ENCODE measurements at places on chromosomes 5 and 9. TPM values are rescaled to one million over a fixed set of nuclear protein-coding genes. Genes with fewer than 3 reads are reported as not detected.

GDF9 gene
- polyA plus RNA-seq: 0.22 TPM

GAPT gene
- polyA plus RNA-seq: not detected

IER5L gene
- polyA plus RNA-seq: 0.65 TPM

PCDHGA4 gene
- polyA plus RNA-seq: 1.7 TPM

RPL35 gene
- 2,448 TPM for polyA plus RNA-seq

DNA sequence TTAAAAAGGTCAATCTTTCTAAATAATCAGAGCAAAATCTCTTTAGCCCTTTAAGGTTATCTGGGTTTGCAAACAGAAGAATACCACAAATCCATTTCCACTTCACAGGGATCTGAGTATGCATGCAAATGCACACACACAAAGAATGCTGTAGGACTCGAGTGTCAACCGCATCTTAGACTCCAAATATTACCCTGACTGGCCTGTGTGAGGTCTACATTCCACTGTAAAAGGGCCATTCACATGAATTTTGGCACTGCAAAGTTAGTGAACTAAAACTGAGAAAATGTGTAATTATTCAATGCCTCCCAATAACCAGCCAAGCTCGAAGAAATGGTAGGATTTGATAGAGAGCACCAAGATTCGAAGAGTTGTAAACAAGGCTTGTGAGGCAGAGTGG is 199.9 kb downstream of the AGTPBP1 start:
- DNase-seq: no peak
- H3K36me3 ChIP-seq: no peaks in the 10 kb centered on the region
- no peak overlapping the region for H3K4me3 ChIP-seq

DNA sequence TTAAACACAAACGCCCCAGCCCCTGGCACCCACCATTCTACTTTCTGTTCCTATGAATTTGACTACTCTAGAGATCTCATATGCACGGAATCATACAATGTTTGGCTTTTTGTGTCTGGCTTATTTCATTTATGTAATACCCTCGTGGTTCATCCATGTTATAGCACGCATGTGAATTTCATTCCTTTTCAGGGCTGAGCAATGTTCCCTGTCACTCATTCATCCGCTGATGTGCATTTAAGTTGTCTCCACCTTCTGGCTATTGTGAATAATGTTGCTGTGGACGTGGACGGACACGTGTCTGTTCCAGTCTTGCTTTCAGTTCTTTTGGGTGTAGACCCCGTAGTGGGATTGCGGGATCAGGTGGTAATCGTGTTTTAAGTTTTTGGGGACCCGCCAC is 79.9 kb upstream of the BARHL1 start:
- H3K4me1 ChIP-seq: 0 out of 2 replicates have a peak, but pooled peaks cover 9% of the 10 kb centered on the region
- no peak overlapping the region for H3K4me3 ChIP-seq
- no peaks in the 10 kb centered on the region for H3K27me3 ChIP-seq
- no peaks in the 10 kb centered on the region for H3K36me3 ChIP-seq
- H3K27ac ChIP-seq: no peak overlapping the region
- no peak for DNase-seq

- no peak overlapping the region for H3K4me3 ChIP-seq
- peaks cover 3% of the 10 kb centered on the region for H3K4me1 ChIP-seq
- H3K27me3 ChIP-seq: no peaks in the 10 kb centered on the region
Observed at GRCh38 chr5:110361471-110361870, 365.0 kb downstream of the TMEM232 start.

DNA sequence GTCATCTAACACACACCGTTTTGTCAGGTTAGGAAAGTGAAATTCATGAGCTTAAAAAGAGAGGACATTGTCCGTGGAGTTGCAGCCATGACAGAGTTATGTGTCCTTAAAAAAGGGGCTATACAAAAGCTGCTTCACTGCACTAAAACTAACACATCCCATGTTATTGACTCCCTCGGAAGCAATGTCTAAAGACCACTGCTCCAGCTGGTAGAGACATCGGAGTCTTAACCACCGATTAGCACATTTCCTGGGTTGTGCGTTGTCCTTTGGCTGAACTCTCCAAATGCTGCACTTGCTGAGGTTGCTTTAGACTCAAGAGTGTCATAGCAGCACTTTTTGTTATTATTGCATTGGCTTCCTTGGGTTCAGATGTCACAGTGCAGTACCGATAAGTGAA is 128.3 kb upstream of the C9orf72 start:
- no peak for DNase-seq
- no peaks in the 10 kb centered on the region for H3K36me3 ChIP-seq
- H3K27me3 ChIP-seq: peaks cover 1% of the 10 kb centered on the region
- no peaks in the 10 kb centered on the region for H3K4me1 ChIP-seq
- no peak overlapping the region for H3K4me3 ChIP-seq
- H3K27ac ChIP-seq: no peak overlapping the region

DNA sequence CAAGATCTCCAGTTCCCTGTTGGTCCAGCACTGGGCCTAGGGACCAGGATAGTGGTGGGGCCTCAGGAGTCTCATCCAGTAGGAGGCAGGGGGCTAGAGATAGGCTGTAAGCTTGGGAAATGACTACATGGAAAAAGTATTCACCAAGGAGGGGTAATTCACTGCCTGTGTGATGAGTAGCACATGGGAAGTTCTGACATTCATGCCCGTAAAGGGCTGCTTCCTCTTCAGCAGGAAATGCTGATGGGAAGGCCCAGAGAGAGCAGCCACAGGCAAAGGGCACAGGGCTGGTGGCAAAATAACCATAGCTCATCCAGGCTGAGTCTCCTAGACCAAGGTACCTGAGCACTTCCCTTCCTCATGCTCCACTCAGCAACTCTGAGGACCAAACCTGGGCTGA is 23.1 kb upstream of the FRRS1L start:
- H3K36me3 ChIP-seq: no peaks in the 10 kb centered on the region
- DNase-seq: no peak
- no peaks in the 10 kb centered on the region for H3K4me1 ChIP-seq
- H3K27me3 ChIP-seq: no peaks in the 10 kb centered on the region
- H3K27ac ChIP-seq: no peak overlapping the region
- no peak overlapping the region for H3K4me3 ChIP-seq

DNA sequence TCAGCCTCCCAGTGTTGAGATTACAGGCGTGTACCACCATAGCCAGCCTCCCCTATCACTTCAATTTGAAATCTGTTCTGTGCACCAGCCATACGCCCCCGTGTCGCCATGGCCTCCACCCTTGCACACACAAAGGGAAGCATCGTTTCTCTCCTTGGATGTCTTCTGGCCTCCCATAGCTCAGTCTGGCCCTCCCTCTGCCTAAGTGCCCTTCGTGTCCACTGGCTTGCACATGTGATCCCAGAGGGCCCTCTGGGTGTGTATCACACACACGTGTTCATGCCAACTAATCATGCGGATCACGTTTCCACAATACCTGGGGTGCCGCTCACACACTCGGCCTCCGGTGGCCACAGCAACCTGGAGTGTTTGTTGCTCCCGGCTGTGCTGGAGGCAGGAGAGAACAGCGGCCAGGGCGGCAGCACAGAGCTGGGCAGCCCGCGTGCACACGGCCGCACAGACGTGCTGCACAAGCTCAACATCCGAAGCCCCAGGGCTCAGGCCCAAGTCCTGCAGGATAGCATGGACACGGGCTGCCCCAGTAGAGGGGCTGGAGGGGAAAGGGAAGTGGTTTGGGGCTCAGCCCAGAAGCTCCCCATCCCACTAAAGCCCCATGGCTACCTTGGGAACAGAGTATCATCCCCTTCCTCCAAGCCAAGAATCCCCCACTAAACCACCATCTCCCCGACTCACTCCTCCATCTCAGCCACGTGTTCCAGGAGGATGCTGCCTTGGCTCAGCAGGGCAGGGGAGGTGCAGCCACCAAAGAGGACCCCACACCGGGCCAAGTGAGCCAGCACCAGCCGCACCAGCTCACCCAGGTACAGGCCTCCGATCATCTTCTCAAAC is 10.9 kb downstream of the HK3 start:
- H3K27ac ChIP-seq: no peak overlapping the region
- H3K36me3 ChIP-seq: no peaks in the 10 kb centered on the region
- no peaks in the 10 kb centered on the region for H3K4me1 ChIP-seq
- no peak for DNase-seq
- H3K4me3 ChIP-seq: no peak overlapping the region

GRCh38 chr9:112332674-112332976 is 794 bp downstream of the PTBP3 start:
- no peaks in the 10 kb centered on the region for H3K27me3 ChIP-seq
- H3K36me3 ChIP-seq: no peaks in the 10 kb centered on the region
- H3K4me3 ChIP-seq: peak overlapping the region; percentile 79
- no peak for DNase-seq
- H3K4me1 ChIP-seq: no peaks in the 10 kb centered on the region
- peak overlapping the region; percentile 83 for H3K27ac ChIP-seq

GRCh38 chr5:120457839-120458507 is 6.1 kb upstream of the PRR16 start:
- no peak overlapping the region for H3K27ac ChIP-seq
- no peak overlapping the region for H3K4me3 ChIP-seq
- no peaks in the 10 kb centered on the region for H3K36me3 ChIP-seq
- peak; percentile 82 for DNase-seq
- H3K4me1 ChIP-seq: no peaks in the 10 kb centered on the region

GRCh38 chr5:82850393-82850792 is 226.8 kb downstream of the TMEM167A start:
- DNase-seq: no peak
- no peaks in the 10 kb centered on the region for H3K36me3 ChIP-seq
- no peaks in the 10 kb centered on the region for H3K4me1 ChIP-seq
- H3K4me3 ChIP-seq: no peak overlapping the region
- H3K27me3 ChIP-seq: no peaks in the 10 kb centered on the region

DNA sequence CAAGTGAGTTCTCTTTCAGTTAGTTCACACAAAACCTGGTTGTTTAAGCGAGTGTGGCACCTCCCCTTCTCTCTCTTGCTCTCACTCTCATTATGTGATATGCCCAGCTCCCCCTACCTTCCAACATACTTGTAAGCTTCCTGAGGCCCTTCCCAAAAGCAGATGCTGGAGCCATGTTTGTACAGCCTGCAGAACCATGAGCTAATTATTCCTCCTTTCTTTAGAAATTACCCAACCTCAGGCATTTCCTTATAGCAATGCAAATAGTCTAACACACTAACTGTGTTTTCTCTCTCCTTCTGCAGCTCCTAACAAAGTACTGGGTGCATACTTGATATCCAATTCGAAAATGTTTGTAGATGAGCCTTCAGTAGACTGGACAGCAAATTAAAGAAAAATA is 62.7 kb downstream of the TRIM32 start:
- H3K27ac ChIP-seq: no peak overlapping the region
- H3K4me3 ChIP-seq: no peak overlapping the region
- no peak for DNase-seq

GRCh38 chr5:102670224-102670836 is 84.8 kb upstream of the PAM start:
- H3K36me3 ChIP-seq: no peaks in the 10 kb centered on the region
- DNase-seq: peak; percentile 1
- H3K27ac ChIP-seq: no peak overlapping the region
- peaks cover 6% of the 10 kb centered on the region for H3K4me1 ChIP-seq
- no peak overlapping the region for H3K4me3 ChIP-seq
- no peaks in the 10 kb centered on the region for H3K27me3 ChIP-seq

DNA sequence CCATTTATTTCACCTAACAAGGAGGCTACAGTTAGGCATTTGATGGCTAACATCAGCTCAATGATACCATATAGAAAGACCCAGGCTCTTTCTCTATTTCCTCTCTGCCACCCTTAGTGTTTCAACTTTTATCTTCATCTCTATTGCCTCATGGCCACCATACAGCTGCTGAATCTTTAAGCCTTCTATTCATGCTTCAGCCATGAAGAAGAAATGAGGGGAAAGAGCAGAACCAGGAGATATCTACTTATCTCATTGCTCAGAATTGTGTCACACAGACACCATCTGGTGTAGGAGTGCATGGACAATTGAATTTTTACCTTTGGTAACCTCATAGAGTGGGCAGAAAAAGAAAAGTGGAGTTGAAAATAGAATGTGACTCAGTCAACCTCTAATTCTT is 6.7 kb downstream of the GAPT start:
- H3K4me1 ChIP-seq: no peaks in the 10 kb centered on the region
- H3K4me3 ChIP-seq: no peak overlapping the region

DNA sequence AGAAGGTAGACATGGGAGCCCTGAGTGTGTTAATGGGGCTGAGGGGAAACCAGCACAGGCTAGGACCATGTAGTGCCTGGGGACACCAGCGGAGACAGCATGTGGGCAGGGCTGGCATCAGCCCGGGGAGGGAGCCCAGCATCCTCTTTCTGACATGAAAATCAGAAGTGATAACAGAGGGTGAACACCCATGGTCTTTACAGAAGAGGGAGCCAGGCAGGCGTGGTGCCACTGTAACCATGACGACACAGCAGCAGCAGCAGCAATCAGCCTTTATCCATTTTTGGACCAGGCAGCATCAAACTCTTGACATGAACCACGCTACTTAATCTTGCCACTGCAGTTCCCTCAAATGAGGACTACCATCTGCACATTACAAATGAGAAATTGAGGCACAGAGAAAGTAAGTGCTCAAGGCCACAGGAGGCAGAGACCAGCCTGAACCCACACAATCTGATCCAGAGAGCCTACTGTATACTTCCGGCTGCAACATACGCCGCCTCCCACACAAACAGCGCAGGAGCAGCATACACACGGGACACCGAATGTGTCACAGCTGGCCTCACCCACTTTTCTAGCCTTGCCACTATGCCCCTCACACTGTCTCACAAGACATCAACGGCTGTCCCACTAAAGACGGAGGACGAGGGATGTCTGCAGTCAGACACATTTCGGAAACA is 23.8 kb downstream of the CAMSAP1 start:
- no peak for DNase-seq
- peaks cover 10% of the 10 kb centered on the region for H3K4me1 ChIP-seq
- no peaks in the 10 kb centered on the region for H3K27me3 ChIP-seq

DNA sequence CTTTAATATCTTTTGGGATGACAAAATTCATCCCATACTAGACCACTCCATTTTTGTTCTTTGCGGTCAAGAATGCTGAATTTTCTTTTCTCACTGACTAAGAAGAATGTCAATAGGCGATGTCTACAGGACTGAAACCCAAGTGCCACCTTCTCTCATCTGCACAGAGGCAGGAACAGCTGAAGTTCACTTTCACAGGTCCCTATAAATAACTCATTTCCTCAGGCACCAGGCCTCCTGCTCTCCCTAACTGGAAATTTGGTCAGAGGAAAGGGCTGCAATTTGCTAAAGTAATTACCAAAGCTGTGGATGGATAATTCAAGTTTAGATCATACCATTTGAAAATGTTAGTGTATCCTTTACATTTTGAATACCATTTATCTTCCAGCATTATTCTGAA is 142.9 kb downstream of the DIRAS2 start:
- no peak overlapping the region for H3K4me3 ChIP-seq
- DNase-seq: no peak
- H3K4me1 ChIP-seq: peaks cover 6% of the 10 kb centered on the region

- H3K36me3 ChIP-seq: no peaks in the 10 kb centered on the region
- H3K4me3 ChIP-seq: no peak overlapping the region
- H3K4me1 ChIP-seq: peaks cover 4% of the 10 kb centered on the region
- H3K27me3 ChIP-seq: no peaks in the 10 kb centered on the region
- H3K27ac ChIP-seq: no peak overlapping the region
Observed at GRCh38 chr5:143207563-143208364, 195.7 kb downstream of the NR3C1 start.

DNA sequence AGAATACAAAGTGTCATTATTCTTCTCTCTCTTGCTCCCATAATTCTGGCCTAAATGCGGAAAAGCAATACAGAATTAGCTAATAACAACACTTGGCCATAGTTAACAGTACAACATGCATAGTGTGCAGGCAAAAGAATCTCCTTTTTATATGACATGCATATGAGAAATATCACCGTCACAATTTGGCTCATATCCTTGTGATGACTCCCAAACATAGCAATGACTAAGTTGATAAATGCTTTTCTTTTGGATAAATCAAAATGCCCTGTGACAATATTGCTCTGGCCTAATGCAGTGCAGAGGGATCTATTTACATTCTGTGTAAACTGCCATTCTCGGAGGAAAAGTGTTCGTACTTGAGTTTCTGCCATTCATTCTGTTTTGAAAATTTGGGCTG is 121.9 kb upstream of the GHR start:
- no peaks in the 10 kb centered on the region for H3K4me1 ChIP-seq
- H3K4me3 ChIP-seq: no peak overlapping the region
- no peaks in the 10 kb centered on the region for H3K36me3 ChIP-seq
- no peaks in the 10 kb centered on the region for H3K27me3 ChIP-seq

All from H1 (cell line).